ENCODE measurements at places on chromosomes 12 and 14.

DNA sequence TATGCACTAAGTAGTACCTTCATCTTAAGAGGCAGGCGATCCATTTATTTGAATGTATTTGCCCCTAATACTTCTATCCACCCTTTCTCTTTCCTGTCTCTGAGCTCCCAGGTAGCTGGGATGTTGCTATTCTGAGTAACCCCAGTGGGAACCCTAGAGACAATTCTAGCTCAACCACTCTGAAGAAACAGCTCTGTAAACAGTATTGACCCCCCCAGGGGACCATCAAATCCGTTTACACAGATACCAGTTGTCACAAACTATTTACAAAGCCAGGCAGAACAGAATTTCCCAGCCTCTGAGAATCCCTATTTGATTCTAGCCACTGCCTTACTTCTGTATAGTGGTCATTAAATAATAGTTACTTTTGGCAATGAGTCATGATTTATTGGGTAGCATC lies 64.9 kb downstream of the MIPOL1 start:
- no peak for DNase-seq

DNA sequence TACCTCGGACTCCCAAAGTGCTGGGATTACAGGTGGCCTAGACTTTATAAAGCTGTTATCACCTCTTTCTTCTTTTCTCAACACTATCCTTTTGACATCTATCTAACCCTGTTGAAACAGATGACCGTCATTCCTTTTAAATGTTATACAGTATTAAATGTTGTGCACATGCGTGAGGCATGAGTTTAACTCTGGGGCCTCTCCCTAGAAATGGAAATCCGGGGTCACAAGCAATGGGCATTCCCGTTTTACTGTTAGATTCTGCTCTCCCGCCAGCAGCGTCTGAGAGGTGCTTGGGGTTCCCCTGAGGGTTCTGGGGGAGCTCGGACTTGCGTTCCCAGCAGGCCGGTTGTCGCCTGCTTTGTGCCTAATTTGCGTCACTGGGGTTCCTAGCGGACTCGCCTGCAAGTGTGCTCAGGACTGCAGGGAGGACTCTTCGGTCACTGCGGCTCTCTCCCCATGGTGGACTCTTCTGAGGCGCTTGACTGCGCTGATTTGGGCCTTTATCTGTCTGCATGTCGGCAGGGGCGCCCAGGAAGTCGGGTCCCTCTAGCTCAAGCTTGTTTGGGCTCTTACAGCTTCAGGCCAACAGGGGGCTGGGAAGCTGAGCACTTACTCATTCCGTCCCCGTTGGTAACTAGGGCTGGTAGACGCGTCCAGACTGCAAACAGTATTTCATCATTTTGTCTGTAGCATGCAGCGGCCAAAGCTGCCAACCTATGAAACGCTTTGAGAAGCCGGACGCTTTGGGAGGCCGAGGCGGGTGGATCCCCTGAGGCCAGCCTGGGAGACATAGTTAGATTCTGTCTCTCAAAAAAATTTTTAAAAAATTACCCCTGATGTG lies 1.2 kb upstream of the RAN start:
- DNase-seq: peak; percentile 87

DNA sequence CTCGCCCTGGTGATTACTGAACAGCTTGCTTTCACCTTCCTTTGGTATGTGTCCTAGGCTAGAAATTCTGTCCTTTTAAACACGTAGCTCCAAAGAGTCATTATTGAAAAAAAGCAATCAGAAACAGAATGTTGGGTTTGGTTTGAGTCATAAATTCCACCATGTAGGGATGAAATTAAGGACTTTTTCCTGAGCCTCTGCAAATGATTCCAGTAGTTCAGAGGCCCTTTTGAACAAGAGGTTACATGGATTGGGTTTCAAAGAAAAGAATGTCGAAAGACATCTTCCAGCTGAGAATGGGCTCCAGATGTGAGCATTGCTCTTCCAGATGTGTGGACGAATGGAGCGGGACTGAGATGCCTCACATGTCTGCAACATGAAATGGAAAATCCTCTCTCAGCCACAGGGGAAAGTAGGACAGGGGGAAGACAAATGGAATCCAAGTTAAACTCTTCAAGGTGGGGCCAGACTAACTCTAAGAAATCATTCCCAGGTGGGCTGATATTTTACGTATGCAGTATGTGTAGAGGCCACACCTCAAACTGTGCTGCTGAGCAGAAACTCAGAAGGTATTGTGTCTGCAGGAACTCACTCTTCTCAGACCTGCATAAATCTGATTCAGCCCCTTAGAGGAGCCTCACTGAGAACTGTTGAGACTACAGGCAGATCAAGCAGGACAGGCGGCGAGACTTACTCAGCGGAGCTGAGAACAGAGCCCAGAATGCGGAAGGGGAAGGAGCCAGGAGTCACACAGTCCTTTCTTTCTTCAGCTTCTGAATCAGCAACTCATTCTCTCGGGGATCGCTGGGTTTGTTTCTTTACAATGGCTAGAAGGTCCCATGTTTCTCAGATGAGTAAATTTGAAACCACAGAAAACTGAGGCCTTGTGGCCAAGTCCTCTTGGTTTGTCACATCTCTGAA lies 23.3 kb upstream of the EMP1 start:
- no peak for DNase-seq

GRCh38 chr14:64387232-64387781 lies 846 bp upstream of the MTHFD1 start:
- DNase-seq: no peak

- no peak for DNase-seq
These were observed 21.8 kb downstream of the CCNK start for GRCh38 chr14:99502989-99503421.

GRCh38 chr14:105471823-105472485 lies 2.7 kb upstream of the CRIP2 start:
- DNase-seq: no peak

DNA sequence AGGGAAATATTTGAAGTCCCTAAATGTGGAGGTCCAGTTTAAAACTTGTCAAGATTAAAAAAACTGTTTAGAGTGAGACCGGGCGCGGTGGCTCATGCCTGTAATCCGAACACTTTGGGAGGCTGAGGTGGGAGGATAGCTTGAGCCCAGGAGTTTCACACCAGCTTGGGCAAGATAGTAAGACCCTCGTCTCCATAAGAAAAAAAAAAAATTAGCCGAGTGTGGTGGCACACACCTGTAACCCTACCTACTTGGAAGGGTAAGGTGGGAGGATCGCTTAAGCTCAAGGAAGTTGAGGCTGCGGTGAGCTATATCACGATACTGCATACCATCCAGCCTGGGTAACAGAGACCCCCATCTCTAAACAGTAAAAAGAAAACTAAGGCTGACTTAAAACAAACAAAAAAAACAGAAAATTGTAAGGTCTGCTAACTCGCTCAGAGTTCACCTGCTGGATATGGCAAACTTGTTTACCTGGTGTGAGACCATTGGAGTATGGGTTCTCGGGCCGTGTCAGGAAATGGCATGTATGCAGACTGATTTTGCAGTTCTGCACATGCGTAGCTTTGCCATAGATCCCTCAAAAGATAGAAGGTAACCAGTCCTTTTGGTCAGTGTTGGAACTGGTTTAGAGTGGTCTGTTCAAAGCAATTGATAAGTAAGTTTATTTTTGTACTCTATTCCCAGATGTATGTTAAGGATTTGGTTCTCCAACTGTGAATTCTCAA lies 2.1 kb downstream of the RNF10 start:
- DNase-seq: peak; percentile 62

Measured in T47D (cell line).